ENCODE measurements at places on chromosomes 3 and 15.

DNA sequence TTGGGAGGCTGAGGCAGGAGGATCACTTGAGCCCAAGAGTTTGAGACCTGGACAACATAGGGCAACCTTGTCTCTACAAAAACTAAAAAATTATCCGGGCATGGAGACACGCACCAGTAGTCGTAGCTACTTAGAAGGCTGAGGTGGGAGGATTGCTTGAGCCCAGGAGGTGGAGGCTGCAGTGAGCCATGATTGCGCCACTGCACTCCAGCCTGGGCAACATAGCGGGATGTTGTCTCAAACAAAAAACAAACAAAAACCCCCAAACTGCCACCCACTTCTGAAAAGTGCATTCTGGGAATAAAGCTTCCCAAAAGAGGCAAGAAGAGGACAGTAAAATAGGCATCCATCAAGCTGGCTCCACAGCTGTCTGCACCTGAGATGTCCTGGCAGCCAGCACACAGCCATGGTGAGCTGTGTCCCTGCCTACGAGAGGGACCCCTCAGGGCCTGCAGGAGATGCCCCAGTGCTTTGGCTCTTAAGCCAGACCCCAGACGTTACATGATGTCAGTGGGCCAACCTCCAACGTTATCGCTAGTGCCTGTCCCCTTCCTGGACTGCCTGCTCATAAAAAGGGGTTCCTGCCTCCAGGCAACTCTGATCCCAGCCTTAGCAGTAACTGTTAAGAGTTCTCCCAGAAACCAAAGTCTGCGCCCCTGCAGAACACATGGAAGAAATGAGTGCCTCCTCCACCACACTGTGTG lies 101.1 kb downstream of the LRIG1 start:
- DNase-seq: no peak

GRCh38 chr15:80151576-80151975 lies 1.2 kb upstream of the FAH start:
- DNase-seq: no peak

DNA sequence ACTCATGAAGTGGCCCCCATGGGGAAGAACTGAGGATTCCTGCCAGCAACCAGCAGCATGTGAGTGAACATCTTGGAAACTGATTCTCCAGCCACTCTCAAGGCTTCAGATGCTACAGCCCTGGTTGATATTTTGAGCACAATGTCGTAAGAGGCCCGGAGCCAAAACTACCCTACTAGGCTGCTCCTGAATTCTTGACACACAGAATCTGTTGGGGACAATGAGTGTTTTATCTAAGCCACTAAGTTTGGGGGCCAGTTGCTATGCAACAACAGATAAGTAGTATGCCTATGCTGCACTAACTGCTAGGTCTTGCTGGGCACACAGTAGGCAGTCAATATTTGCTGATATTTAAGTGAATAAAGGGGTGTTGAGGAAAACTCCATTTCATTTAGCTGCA lies 89.9 kb upstream of the CHL1 start:
- no peak for DNase-seq

GRCh38 chr3:156187146-156187769 lies 66.9 kb downstream of the KCNAB1 start:
- DNase-seq: no peak

- no peak for DNase-seq
Observed at GRCh38 chr15:98745650-98746374, 97.5 kb downstream of the IGF1R start.

- no peak for DNase-seq
Observed at GRCh38 chr15:101018016-101018415, 98.9 kb downstream of the LRRK1 start.

DNA sequence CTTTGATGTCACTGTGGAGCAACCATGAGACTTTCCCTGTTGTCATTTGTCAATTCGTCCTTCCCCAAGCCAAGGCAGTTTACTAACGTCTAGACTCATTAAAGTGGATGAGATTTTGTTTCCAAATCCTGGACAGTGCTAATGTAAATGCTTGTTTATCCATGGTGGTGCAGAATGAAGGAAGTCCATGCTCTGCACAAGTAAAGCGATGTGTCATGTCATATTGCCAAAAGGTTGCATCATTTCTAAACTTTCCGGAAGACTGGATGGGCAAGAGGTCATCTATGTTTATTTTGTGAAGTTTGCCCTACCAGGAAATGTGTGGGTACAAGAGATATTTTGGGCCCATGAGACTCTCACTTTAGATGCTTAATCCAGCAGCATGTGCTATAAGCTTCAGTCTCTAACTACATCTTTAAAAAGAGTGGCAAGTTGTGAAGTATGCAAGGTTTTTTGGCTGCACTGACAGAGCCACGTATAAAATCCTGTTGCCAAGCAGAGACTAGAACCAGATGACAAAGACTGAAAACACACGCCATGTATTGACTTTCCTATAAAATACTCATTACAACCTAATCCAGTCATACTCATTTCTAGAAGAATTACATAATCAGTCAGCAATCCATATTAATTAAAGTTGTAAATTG lies 72.1 kb upstream of the FNDC3B start:
- DNase-seq: no peak

- peak; percentile 33 for DNase-seq
Observed at GRCh38 chr15:31200735-31201151, 99.2 kb upstream of the TRPM1 start.

GRCh38 chr15:66956672-66957430 lies 108.6 kb upstream of the SMAD3 start:
- no peak for DNase-seq

- no peak for DNase-seq
Observed at GRCh38 chr3:145673838-145674237, 487.1 kb downstream of the PLOD2 start.

GRCh38 chr15:70033109-70033508 lies 64.6 kb downstream of the TLE3 start:
- no peak for DNase-seq

DNA sequence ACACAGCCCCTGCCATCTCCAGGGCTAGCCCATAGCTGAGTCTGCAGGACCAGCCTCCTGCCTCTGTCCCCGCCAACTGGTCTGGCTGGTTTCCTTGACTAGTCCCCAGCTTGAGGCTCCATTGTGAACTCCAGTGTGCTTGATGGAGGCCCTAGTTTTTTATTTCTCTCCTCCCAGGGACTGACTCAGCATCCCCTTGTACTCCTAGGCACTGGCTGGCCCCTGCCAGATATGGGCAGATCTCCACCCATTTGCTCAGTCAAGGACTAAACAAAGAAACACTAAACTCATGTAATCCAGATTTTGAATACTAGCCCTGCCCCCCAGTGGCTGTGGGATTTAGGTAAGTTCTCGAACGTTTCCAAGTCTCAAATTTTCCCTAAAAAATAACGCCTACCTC lies 415.4 kb upstream of the RORA start:
- DNase-seq: no peak

- no peak for DNase-seq
Observed at GRCh38 chr15:61720197-61720704, 340.0 kb downstream of the VPS13C start.

DNA sequence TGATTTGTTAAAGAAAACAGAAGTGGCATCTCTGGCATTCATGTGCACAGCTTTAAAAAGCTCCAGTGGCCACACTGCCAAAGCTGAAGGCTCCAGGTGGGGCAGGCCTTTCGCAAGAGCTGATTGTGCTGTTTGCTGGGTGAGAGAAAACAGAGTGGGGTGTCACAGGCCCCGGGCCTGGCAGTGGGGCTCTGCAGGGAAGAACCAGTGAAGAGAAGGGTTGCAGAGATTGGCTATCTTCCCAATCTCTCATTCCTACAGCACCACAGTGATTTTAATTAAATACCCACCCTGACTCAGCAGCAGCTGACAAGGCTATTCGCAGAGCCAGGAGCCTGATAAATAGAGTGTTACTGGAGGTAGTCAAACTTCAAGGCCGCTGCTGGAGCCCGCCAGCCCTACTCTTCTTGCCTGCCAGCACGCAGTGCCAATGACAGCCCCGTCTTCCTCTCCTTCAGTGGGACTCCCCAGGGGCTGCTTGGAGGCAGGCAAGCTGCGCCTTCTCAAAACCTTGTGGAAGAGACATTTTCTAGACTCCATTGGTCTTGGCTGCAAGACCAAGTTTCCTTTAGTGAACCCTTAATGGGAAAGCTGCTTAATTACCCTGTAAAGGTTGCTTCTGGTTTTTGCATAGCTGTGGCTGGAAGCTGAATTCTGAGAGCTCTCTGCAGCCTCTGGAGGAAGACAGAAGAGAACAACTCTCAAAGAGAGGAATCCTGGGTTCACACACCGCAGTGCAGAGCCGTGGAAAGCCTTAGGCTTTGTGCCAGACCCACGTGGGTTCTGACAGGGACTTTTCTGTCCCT lies 225.8 kb upstream of the SLCO3A1 start:
- no peak for DNase-seq

DNA sequence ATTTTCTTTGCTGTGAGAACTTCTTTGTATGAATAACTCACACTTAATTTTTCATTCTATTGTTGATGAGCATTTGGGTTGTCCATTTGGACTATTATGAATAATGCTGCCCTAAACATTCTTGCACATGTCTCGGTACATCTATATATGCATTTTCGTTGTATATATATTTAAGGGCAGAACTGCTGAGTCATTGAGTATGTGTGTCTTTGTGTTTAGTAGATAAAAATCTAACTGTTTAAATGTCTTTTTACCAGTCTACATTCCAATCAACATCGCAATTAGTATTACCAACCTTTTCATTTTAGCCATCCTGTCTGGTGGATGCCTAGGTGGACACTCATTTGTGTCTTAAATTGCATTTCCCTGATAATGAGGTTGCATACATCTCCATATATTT lies 144.4 kb downstream of the UACA start:
- DNase-seq: no peak

DNA sequence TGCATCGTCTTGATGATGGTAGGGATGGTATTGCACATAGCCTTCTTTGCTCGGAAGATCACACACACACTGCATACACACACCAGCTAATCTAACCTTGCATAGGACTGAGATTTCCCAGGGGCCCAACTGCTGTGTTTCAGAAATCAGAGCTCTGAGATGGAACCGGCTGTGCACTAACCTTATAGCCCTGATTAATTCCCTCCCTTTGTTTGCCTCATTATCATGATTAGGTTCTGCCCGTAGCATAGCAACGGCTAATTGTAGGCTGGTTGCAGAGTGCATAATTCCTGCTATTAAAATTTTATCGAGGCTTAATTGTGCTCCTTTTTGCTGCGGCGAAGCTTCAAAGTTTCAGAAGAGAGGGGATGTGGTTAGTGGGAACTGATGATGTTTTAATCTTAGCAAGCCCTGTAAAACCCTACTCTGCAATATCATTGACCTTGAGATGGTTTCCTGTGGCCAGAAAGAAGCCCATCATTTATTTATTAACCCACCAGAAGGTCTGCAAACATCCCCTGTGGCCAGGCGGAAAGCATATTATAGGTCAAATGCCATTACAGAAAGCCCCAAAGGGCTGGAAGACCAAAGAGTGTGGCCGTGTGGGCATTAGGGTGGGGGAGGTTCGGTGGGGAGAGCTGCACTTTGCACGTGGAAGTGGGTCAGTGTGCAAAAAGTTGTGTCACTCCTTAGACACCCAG lies 56.2 kb upstream of the GLCE start:
- no peak for DNase-seq

DNA sequence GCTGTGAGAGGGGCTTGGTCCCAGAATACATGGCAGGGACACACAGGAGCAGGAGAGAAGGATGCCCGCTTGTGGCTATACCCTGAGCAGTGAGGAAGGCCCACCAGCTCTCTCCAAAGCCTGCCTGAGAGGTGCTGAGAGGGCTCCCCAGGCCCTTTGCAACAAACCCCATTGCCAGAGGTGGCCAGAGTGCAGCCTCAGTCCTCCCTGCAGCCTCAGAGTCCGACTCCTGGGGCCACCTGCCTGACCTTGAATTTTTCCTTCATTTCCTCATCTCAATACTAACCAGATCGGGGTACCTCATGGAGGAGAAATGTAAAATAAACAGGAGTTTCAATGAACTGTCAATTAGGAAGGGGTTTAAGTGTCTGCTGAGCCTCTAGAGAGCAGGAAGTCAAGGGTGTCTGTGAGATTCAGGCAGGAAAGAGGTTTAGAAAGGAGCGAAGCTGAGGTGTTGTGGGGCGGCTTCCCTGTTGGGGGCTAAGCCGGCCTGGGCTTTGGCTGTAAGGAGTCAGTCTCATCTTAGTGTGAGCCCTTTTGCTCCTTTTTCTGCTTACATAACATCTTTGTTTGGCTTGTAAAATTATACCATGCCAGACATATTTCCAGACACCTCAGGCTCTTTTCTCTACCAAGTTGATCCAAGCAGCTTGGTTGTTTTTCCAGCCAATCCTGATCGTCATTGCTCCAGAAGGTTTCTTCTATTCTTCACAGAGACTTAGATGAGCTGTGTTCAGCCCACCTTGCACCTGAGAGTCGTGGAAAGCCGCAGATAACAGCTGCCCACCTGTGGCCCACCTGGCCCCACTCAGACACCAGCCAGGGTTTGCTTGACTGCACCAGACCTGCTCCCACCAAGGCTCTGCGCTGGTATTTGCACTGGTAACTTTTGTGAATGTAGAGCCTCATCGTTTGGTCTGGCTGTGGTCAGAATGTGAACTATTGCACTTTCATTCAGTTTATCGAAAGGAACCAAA lies 36.7 kb downstream of the CMTM7 start:
- no peak for DNase-seq

- DNase-seq: no peak
Observed at GRCh38 chr3:151384741-151385174, at the start of gene P2RY12. P2RY12 (minus strand) TSS chr3:151384753; CDS start chr3:151338845, 45,908 bp downstream.

- DNase-seq: no peak
Observed at GRCh38 chr3:164526250-164526649, 552.0 kb downstream of the SI start.

GRCh38 chr3:184795522-184796190 lies 16.3 kb upstream of the VPS8 start:
- DNase-seq: no peak

DNA sequence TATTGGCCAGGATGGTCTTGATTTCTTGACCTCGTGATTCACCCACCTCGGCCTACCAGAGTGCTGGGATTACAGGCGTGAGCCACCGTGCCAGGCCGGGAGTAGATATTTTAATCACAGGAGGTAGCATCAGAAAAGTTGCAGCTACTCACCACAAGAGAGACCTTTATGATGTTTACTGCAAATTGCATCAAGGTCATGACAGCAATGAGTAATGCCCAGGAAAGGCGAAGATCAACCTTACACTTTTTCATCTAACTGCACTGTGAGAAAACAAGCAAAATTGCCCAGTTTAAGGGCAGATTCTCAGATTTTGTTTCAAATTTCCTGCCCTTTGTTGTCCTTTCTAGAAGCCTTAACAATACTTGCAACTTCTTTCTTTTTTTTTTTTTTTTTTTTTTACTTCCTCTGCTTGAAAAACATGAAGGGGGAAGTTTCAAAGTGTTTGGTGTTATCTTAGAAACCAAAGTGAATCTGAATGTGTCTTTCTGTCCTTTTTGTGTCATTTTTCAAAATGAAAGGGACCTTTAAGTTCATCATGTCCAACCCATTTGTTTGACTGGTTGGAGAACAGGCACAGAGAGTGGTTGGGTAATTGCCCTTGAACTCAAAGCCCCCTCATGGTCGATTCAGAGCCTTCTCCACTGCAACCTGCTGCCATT lies 25.0 kb downstream of the TGFBR2 start:
- DNase-seq: no peak

- DNase-seq: no peak
Observed at GRCh38 chr3:84759361-84759760, 199.4 kb upstream of the CADM2 start.

GRCh38 chr3:149777414-149778214 lies 14.7 kb downstream of the ANKUB1 start:
- DNase-seq: no peak

- DNase-seq: no peak
Observed at GRCh38 chr3:123711356-123711755, 126.5 kb upstream of the HACD2 start.

Data from C1 segment of cervical spinal cord (tissue), 14 donors.